ENCODE measurements at places on chromosomes 11 and 22.
A peak's percentile ranks its signal among the peaks of the same experiment; 100 is the strongest.

- no peak overlapping the region for H3K27ac ChIP-seq
- no peaks in the 10 kb centered on the region for H3K27me3 ChIP-seq
- no peak overlapping the region for H3K4me3 ChIP-seq
- H3K36me3 ChIP-seq, result no peaks in the 10 kb centered on the region
These were observed 50.3 kb downstream of the CDKN1C start for GRCh38 chr11:2835296-2835695.

DNA sequence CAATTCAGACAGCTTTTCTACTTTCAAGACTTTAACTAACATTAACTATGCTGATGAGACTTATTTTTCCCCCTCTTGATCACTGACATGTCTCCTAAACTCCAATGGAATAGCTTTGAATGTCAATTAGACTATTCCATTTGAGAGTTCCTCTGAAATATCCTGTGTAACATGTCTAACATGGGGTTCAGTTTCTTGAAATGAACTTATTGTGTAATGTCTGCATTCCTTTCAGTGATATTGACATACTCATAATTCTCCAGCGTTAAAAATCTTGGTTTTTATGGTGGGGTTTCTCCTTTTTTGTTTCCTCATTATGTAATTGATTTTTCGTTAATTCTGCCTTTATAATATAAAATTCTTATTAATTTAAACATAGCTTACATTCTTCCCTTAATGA is 37.7 kb upstream of the SPTBN2 start:
- H3K4me1 ChIP-seq, result no peaks in the 10 kb centered on the region
- H3K4me3 ChIP-seq, result no peak overlapping the region
- H3K27ac ChIP-seq, result no peak overlapping the region
- no peak for DNase-seq
- H3K36me3 ChIP-seq, result no peaks in the 10 kb centered on the region

DNA sequence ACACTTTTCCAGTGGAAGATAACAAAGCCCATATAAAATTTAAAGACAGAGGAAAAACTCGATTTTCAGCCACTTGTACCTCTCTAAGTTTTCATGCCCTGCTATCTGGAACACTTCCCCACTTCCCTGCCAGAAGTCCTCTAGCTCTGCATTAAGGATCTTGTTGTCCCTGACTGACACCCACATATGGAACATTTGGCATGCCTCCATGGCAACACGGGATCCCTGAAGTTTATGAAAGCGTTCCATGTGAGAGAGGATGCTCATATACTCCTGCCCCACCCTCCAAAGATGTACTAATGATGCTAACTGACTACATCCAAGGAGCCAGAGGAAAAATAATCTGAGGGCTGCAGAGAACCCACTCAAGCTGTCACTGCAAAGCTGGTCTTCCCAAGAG is 8.8 kb upstream of the C11orf91 start:
- H3K4me1 ChIP-seq, result peaks cover 48% of the 10 kb centered on the region
- no peak overlapping the region for H3K4me3 ChIP-seq
- no peaks in the 10 kb centered on the region for H3K27me3 ChIP-seq
- DNase-seq, result no peak
- H3K36me3 ChIP-seq, result peaks cover 45% of the 10 kb centered on the region

GRCh38 chr22:32707971-32708370 is 93.5 kb upstream of the TIMP3 start:
- no peak for DNase-seq
- no peak overlapping the region for H3K4me3 ChIP-seq
- H3K27me3 ChIP-seq, result no peaks in the 10 kb centered on the region
- no peak overlapping the region for H3K27ac ChIP-seq

DNA sequence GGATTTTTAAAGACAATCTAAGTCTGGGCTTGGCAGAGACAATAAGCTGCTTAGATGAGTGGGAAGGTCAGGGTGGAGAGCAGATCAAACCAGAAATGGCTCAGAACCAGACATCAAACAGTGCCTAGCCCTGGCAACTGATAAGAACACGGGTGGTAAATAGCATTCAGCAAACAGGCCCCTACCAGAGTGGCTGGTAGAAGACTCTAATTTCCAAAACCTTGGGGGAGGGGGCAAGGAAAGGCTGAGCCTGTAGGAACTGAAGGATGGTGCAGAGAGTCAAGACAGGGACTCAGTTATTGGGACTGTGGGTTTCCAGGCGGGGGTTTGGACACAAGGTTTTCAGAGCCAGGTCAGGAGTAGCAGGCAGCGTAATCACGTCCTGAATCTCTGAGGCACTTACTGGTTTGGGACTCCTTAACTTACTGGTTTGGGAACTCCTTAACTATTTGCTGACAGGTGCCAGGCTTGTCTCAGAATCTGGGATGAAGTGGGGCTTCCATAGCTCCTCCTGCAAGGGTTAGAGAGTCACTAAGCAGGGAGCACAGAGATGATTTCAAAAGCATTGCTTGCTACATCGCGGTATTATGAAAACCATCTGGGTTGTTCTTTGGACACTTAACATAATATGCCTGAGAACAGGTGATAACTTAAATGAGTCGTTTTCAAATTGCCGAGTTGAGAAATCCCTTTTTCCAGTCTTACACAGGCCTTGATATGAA is 5.7 kb upstream of the ABTB2 start:
- H3K36me3 ChIP-seq, result no peaks in the 10 kb centered on the region
- no peaks in the 10 kb centered on the region for H3K4me1 ChIP-seq
- H3K27me3 ChIP-seq, result no peaks in the 10 kb centered on the region
- no peak overlapping the region for H3K27ac ChIP-seq
- H3K4me3 ChIP-seq, result no peak overlapping the region

DNA sequence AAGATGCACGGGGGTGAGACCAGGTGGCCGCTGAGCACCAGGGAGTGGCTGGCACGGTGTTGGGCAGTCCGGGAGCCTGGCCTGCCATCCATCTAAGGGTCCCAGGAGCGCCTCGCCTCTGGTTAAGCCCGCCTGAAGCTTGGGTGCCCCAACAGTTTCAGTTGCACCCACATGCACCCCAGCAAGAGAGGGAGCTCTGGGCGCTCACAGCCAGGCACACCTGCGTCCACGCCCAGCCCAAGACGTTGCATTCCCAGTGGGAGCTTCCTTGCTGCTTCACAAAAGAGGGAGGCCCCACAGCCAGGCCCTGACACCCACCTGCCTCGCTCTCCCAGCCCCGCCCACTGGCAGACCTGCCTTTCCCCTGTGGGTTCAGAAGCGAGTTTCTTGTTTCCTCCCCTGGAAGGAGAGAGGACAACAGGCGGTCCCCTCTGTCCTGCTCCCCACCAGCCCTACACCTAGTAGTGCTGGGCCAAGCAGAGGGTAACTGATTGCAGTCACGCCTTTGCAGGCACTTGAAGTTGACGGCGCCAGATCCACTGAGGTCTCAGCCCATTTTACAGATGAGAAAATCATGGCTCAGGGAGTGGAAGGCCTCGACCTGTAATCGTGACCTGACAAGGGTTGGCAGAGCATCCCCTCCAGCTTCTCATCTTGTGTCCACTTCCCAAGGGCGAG is 35.4 kb downstream of the OSBPL5 start:
- no peak overlapping the region for H3K27ac ChIP-seq
- DNase-seq, result peak; percentile 10
- no peak overlapping the region for H3K4me3 ChIP-seq
- no peaks in the 10 kb centered on the region for H3K36me3 ChIP-seq
- H3K4me1 ChIP-seq, result no peaks in the 10 kb centered on the region
- no peaks in the 10 kb centered on the region for H3K27me3 ChIP-seq

DNA sequence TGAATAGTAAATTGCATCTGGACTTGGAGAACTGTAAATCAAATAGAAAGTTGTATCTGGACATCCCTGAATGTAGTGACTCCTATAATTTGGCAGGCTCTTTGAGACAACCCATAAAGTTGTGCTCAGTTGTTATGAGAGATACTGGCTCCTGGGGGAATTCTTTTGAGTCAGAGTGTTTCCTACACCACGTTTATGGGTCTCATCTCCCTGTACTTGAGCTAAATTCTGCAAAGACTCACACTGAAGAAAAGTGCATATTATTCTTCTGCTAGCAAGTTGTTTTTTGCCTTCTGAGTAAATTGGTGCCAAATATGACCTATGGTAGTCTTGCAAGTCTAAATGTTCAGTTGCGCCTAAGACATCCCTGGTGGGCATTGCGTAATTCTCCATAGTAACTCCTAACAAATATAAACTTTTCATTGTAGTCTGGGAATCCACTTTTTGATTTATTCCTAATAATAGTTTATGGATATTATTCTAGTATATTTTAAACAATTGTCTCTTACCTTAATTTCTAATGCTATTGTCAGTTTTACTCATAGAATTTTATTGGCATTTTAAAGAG is 5.0 kb downstream of the ZNF215 start:
- H3K27ac ChIP-seq, result no peak overlapping the region
- no peak overlapping the region for H3K4me3 ChIP-seq
- no peaks in the 10 kb centered on the region for H3K36me3 ChIP-seq
- no peaks in the 10 kb centered on the region for H3K27me3 ChIP-seq
- H3K4me1 ChIP-seq, result no peaks in the 10 kb centered on the region
- DNase-seq, result peak; percentile 3

DNA sequence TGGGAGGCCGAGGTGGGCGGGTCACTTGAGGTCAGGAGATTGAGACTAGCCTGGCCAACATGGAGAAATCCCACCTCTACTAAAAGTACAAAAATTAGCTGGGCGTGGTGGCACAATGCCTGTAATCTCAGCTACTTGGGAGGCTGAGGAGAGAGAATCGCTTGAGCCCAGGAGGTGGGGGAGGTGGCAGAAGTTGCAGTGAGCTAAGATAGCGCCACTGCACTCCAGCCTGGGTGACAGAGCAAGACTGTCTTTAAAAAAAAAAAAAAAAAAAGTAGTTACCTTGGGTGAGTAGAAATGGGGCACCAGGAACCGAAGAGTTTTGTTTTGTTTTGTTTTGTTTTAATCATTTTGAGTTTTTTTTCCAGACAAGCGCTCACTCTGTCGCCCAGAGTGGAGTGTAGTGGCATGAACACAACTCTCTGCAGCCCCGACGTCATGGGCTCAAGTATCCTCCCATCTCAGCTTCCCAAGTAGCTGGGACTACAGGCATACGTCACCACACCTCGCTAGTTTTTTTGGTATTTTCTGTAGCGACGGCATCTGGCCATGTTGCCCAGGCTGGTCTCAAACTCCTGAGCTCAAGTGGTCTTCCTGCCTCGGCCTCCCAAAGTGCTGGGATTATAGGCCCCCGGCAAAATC is 15.8 kb downstream of the THAP12 start:
- H3K36me3 ChIP-seq, result no peaks in the 10 kb centered on the region
- no peak for DNase-seq
- peaks cover 14% of the 10 kb centered on the region for H3K4me1 ChIP-seq
- H3K27ac ChIP-seq, result no peak overlapping the region

DNA sequence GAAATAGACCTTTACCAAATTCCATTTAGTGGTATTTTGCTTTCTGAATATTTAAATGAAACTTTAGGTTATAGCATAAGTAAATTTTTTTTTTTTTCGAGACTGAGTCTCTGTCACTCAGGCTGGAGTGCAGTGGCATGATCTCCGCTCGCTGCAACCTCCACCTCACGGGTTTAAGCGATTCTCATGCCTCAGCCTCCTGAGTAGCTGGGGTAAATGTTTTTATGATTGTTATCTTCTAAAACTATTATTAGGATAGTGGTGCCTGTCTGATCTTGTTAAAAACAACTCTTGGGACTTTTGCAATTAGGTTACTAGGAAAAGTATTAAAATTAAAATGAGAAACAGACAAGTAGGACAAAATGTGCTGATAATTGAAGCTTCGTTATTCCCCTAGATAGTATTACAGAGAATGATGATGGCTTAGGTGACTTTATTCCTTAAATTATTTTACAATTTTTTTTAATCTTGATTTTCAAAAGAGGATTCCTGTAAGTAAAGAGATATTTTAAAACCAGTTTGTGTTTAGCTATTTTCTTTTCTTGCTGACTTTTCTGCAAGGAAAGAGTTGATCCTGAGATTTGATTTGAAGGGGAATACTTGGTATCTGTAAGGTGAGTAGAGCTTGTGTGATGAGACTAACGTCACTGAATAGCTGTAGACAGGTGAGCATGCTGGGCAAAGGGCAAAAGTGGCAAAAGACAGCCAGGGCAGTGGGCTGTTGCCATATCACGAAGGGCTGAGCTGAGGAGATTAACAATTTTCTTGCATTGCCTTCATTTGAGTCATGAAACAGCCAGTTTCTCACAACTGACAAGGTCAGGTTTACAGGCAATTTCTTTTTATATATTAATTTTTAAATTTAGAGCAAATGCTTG is 20.8 kb downstream of the CRKL start:
- H3K4me1 ChIP-seq, result peaks cover 6% of the 10 kb centered on the region
- no peaks in the 10 kb centered on the region for H3K27me3 ChIP-seq
- no peak overlapping the region for H3K4me3 ChIP-seq
- peaks cover 4% of the 10 kb centered on the region for H3K36me3 ChIP-seq
- H3K27ac ChIP-seq, result peak overlapping the region; percentile 13

- no peaks in the 10 kb centered on the region for H3K36me3 ChIP-seq
- no peak for DNase-seq
- H3K4me3 ChIP-seq, result no peak overlapping the region
- H3K27ac ChIP-seq, result no peak overlapping the region
- H3K4me1 ChIP-seq, result no peaks in the 10 kb centered on the region
These were observed 32.7 kb downstream of the FLI1 start for GRCh38 chr11:128726458-128727139.

GRCh38 chr11:47175746-47176327 is 842 bp downstream of the ARFGAP2 start:
- peak overlapping the region; percentile 89 for H3K27ac ChIP-seq
- DNase-seq, result no peak
- H3K4me1 ChIP-seq, result peaks cover 26% of the 10 kb centered on the region

DNA sequence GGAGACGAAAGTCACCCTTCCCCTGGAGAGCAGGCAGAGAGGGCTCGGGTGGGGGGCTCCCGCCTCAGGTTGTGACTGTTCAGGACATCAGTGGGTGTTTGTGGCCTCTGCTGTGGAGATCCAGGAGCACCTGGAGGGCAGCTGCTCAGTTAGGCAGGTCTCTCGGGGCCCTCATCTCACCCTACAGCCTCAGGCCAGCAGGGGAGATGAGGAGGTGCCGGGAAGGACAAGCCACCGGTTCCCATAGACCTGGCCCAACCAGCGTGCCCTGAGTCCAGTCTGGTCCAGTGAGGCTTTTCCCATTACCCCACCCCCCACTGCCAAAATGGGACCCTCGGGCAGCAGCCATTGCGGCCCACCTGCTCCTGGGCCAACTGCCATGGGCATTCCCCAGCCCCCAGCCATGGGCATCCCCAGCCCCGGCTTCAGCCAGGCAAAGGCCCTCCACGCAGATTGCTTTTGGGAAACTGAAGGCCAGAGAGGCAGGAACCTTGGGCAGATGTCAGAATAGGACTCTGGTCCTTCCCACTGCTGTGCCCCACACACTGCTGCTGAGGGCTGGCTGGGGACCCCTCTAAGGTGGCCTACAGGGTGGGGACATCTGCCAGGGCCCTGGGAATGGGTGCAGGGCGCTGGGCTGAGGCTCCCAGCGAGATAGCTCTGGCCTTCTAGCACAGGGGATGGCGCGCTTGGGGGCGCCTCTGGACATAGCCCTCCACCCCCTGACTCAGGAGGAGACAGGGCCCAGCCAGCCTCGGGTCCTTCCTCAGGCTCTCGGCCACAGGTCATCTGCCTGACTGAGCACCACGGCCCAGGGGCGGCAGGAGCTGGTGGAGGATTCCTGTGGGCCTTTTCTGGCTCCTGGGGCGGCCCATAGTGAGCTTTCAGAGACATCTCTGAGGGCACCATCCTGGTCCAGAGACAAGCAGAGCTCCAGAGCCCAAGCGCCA is 4.8 kb downstream of the PIM3 start:
- H3K4me1 ChIP-seq, result peaks cover 11% of the 10 kb centered on the region
- DNase-seq, result no peak
- H3K4me3 ChIP-seq, result no peak overlapping the region
- no peaks in the 10 kb centered on the region for H3K36me3 ChIP-seq
- H3K27ac ChIP-seq, result no peak overlapping the region

- H3K4me1 ChIP-seq, result peaks cover 15% of the 10 kb centered on the region
- H3K4me3 ChIP-seq, result no peak overlapping the region
- no peaks in the 10 kb centered on the region for H3K27me3 ChIP-seq
- DNase-seq, result peak; percentile 94
These were observed 50.5 kb downstream of the MAPK1 start for GRCh38 chr22:21816787-21817496.
